BE2C (cell line): ENCODE measurements at places on chromosomes 2 and 18.

DNA sequence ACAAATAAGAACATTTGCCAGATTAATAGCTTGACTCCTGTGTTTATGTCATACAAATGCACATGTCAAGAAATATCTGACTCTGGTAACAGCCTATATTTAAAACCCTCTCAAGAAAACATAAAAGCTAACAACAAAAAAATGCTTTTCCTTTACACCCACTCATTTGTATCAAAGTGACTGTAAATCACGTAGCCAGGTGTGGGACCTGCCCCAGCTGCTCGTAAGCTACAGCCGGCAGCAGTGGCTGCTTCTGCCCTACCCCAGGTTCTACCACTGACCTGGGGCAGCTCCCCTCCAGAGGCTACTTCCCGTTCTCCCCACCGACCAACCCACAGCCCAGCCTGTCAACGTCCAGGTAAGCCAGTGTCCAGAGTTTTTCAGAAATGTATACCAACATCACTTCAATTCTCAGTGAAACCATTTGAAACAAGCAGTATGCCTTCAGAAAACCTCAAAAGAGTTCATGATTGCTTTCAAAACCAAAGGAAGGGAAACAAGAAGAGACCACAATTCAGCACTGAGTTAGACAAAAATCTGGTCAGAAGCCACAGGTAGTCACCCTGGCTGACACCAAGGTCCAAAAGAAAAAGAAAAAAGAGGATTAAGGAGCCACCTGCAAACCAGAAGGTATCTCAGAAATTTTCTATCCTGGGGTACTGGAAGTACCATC lies 40.4 kb downstream of the KIDINS220 start:
- DNase-seq, result no peak

- no peak for DNase-seq
Observed at GRCh38 chr18:63534615-63535014, 7.6 kb upstream of the SERPINB12 start.

DNA sequence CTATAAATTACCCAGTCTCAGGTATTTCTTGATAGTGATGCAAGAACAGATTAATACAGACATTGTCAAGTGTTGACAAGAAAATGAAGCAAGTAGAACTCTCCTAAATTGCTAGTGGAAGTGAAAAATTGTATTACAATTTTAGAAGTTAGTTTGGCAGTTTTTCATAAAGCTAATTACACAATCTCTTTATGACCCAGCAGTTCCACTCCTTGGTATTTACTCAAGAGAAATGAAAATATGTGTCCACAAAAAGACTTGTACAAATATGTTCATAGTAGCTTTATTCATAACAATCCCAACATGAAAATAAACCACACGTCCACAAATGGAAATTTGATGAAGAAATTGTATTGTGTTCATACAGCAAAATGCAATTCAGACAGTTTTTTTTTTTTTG lies 49.4 kb downstream of the PDE1A start:
- no peak for DNase-seq

GRCh38 chr2:230441227-230441897 lies 25.4 kb downstream of the SP100 start:
- DNase-seq, result no peak

- DNase-seq, result no peak
Observed at GRCh38 chr18:37443325-37444055, 122.1 kb downstream of the CELF4 start.

- DNase-seq, result no peak
Observed at GRCh38 chr2:190713471-190713870, 64.6 kb downstream of the NAB1 start.

DNA sequence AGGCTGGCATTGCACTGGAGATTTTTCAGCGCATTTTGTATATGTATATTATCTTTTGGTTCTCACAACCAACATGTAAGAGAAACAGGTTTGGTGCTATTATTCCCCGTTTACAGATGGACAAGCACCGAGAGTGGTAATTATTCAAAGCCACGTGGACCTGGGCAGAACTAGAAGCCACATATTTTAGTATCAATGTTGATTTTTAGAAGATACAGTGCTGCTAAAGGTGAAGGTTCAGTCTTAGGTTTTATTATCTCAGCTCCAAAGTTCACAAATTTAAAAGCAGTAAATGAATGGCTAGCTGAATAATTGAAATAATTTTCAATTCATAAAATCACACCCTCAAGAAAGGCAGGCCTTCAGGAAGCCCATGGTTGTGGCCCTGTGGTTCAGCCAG lies 400.6 kb upstream of the ID2 start:
- DNase-seq, result no peak

DNA sequence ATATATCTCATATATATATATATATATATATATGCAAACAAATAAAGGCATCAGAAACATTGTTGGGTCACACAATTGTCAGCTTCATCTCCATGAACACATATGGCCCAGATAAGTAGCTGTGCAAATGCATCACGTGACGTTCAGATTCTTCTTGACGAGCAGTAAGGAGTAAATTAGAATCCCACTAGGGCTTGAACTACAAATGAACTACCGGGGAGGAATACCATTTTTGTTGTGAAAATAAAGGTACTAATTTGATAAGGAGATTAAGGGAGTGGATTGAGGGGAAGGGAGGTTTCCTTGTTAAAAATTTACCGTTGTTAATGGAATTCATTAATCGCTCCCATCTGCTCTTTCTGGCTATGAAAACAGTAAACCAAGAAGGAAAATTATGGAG lies 186.5 kb upstream of the COPS8 start:
- no peak for DNase-seq

GRCh38 chr2:109222422-109222821 lies 93.4 kb downstream of the SH3RF3 start:
- no peak for DNase-seq

DNA sequence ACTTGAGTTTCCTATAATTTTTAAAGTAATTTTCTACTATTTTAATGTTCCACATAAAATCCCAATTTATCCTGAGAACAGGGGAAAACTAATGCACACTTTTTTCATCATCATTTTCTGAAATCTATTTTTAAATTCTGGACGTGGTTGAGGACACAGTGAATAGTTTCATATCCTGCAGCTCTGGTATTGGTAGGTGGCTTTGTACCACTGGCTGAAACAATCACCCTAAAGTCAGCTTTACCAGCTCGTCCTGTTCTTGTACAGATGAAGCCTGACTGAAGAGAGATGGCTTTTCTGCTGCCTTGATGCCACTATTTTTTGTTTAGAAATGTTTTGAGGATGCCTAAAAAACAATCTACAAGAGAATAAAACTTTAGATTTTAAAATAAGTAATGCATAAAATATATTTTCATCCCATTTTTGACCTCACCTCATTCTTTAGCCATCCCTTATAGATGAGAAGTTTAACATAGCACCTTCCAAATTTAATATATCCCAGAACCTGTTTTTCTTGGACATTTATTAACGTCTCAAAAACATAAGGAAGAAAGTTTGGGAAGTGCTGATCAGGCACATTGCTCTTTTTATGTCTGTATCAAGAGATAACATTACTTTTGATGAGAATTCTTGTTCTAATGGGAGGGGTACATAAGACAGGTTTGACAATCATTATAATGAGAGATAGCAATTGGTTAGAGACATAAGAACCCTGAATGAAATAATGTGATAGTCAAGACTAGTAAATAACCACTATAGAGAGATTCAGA lies 80.9 kb downstream of the GALNT1 start:
- DNase-seq, result no peak
